Umbilical cord (tissue), 2 donors: ENCODE measurements at places on chromosomes 4 and X.

DNA sequence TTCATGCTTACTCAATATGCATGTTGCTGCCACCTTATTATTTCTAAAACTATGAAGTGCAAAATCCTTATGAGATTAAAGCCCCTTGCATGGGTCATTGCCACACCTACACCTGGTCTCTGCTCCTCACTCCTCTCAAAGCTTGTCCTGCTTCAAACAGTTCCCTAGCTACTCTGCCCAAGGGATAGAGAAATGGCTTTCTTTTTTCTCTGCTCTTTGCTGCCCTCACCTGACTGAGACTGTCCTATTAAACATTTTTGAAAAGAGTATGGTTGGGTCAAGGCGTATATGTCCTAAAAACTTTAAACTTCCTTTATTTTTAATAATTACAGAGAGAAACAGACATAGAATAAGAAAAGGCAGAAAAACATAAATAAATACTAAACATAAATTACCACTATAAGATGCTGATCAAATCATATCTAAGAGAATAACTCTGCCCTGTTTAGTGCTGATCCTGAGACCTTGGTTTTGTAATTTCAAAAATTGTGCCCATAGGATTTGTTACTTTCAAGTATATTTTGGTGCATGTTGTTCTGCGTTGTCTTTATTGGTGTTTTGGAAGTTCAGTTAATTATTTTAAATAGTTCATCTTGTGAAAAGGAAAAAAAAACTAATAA, 704.9 kb upstream of the PABPC4L start:
- peak; percentile 41 for DNase-seq

DNA sequence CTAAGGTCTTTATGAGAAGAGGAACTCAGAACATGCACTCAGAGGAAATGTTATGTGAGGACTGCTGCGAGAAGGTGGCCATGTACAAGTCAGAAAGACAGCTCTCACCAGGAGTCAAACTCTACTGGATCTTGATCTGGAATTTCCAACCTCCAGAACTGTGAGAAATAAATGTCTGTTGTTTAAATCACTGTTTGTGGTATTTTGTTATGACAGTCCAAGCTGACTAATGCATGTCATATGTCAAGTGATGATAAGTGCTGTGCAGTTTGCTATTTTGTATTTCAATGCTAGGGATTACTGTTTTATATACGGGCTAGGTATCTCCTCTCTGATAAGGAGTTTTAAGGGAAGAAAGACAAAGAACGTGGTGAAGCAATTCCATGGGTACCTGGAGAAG, 162.3 kb downstream of the CPEB2 start:
- DNase-seq: no peak

DNA sequence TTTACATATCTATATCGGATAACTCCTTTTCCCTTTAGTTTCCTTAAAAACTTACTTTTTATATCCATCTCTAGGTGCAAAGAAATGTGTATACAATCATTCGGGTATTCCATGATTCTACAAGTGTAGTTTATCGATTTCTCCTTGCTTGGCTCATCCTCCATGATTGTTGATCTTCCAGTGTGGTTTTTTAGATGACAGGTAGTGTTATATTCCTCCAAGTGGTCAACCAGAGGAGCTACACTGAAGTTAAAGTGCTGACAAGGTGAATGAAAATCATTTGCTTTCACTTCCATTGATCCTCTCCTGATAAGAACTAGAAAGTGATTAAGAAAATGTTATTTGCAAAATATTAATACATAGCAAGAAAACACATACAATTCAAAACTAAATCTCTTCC, 38.5 kb downstream of the TMEM156 start:
- DNase-seq: no peak

DNA sequence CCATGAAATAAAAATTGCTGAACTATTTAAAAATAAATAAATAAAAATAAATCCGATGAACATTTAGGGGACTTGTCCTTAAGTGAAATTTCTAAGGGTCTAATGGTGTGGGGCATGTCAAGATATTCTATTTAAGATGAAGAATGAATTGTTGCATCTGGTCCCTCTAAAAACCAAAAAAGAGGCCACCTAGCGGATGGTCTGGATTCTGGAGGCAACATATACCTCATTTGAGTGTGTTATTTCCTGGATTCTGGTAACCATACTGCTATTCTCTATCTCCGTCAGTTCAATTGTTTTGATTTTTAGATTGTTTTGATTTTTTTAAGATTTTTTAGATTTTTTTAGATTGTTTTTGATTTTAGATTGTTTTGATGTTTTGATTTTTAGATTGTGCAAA, 28.3 kb downstream of the AGTR2 start:
- no peak for DNase-seq

GRCh38 chr4:101784957-101785356, 5.6 kb upstream of the BANK1 start:
- no peak for DNase-seq

GRCh38 chr4:113285501-113285900, 236.0 kb downstream of the ANK2 start:
- no peak for DNase-seq

DNA sequence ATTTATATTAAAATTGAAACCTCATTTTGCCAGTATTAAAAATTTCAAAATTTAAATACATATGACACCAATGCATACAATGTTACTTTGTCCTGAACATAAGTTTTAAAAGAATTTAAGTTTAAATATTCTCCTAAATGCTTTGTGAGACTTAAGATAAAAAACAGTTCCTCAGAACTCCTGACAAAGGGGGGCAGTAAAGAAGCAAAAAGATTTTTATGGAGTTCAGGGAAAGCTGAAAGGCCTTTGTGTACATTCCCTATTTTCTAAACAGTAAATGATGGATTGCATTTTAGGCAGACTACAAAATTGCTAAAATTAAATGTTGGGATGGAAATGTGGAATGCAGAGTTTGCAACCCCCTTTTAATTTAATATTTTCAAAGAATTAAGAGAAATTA, 81.7 kb downstream of the SNCA start:
- DNase-seq: no peak

DNA sequence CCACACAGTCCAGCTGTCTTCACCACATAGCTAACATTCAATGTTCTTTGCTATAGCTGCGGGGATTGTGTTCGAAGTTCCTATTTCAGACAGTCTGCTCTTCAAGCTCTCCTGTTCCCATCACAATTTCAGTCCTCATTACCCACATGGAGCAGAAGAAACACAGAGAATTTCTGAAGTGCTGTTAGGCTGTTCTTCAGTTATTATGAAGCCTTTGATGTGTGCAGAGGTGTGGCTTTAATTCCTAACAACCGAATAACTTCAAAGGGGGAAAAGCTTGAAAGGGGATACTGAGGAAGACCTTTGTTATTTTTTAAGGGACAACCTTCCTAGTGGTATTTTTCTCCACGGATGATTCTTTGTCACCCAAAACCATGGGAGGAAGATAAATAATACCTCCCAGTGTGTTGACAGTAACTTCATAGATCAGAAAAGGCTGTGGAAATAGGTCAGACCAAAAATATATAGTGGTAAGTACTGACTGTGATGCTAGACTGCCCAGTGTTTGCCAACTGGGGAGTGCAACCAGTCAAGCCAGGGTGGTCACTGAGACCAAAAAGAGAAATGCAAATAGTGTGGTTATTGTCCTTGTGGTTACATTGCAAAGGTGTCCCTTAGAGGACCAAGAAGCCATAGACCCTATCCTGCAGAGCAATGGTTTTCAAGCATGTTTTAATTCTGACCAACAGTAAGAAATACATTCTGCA, 52.1 kb downstream of the PRKG2 start:
- DNase-seq: no peak

DNA sequence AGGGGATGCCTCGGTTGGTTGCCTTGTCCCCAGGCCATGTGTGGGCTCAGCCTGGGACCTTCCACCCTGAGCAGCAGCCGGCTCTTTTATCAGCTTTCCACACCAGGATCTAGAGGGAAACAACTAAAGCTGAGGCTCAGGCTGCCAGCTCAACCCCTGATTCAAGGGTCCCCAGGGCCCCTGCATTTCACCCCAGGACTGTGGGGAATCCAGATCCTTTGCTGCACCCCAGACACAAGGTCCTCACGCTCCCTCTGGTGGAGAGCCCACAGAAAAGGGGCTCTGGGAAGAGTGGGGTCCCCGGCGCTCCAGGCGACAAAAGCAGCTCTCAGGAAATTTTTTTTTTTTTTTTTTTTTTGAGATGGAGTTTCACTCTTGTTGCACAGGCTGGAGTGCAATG, 64.3 kb downstream of the ZFYVE28 start:
- DNase-seq: no peak

DNA sequence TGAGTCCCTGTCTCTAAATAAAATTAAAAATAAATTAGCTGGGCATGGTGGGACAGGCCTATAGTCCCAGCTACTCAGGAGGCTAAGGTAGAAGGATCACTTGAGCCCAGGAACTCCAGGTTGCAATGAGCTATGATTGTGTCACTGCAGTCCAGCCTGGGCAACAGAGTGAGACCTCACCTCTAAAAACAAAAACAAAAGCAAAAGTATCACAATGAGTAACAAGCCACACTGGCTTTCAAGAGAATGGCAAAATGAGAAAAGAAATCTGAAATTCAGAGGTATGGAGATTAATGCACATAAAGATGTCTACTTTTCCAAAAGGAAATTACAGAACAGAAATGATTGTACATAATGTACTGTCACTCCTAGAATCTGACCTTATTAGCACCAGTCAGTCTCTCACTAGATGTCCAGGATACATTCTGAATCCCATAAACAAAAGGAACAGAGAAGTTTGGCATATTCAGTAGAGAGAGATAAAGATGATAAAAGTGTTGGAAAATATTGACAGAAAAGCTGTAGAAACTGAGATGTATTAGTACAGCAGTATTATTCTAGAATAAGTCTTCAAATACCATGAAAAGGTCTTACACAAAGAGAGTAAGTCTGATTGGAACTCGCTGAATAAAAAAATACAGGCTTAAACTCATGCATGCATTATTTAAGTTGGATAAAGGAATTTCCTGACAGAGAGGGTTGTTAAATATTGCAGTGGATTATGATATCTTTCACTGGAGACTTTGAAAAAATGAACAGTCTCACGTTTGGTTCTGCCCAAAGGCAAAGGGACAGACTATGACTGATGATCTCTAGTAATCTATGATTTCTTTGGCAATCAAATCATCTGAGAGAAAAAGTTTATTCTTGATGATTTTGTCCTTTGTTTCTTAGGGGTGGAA, 102.5 kb downstream of the SH3RF1 start:
- peak; percentile 36 for DNase-seq

DNA sequence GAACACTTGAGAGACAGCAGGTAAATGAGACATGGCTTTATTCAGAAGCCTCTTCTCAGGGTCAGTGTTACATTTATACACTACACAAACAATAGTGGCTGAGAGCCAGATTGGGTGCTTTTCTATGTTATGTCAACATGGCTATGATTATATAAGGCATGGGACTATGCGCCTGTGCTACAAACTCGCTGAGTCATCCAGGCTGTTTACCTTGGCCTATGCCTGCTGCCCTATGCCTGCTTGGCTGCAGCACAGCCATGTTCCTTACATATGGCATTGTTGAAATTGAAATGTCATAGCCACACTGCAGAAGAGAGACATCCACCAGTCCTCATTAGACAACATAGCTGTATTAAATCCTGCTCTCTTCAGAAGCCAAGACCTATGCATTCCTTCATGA, 236.3 kb upstream of the NWD2 start:
- no peak for DNase-seq

- DNase-seq: no peak
Measured at GRCh38 chr4:18850867-18851266, 829.3 kb upstream of the LCORL start.

GRCh38 chr4:33160126-33160525, 2440.0 kb downstream of the PCDH7 start:
- DNase-seq: no peak

- DNase-seq: no peak
Measured at GRCh38 chr4:155143512-155143911, 64.9 kb upstream of the NPY2R start.

GRCh38 chrX:640641-641040, 10.1 kb downstream of the SHOX start:
- DNase-seq: no peak

GRCh38 chr4:176432811-176433540, 113.2 kb downstream of the SPCS3 start:
- no peak for DNase-seq

- no peak for DNase-seq
Measured at GRCh38 chrX:144730471-144730870, 516.8 kb upstream of the SPANXN1 start.
